ENCODE measurements at places on chromosomes 3 and 15.

DNA sequence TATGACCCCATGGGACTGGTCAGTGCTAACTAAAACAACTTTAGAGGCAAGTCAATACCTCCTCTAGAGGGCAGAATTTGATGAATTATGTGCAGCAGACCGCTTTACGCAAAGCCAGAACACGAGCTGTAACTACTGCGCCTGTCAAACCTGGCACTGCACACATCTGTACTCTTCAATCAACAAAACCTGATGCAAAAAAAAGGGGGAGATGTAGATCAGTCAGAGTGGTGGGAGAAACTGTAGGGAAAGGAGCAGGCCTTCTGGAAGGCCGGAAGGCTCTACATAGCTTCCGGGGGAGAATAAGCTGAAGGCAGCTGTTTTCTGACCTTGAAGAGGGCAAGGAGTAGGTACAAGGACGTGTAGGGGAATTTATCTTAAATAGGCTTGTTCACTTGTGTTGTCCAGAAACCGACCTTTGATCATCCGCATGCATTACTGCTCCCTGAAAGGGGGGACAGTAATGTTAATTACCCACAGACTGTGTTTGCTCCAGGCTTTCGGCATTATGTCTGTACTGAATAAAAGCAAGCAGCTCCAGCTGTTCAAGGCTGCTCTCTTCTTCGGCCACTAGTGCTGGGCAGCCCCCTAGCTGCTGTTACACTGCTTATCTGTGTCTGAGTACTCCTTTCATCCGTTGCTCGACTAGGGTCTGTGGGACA lies 41.0 kb downstream of the GPR160 start:
- no peak for DNase-seq

GRCh38 chr3:55327131-55327920 lies 159.8 kb downstream of the WNT5A start:
- no peak for DNase-seq

- no peak for DNase-seq
Observed at GRCh38 chr3:176174060-176174459, 1023.2 kb downstream of the TBL1XR1 start.

DNA sequence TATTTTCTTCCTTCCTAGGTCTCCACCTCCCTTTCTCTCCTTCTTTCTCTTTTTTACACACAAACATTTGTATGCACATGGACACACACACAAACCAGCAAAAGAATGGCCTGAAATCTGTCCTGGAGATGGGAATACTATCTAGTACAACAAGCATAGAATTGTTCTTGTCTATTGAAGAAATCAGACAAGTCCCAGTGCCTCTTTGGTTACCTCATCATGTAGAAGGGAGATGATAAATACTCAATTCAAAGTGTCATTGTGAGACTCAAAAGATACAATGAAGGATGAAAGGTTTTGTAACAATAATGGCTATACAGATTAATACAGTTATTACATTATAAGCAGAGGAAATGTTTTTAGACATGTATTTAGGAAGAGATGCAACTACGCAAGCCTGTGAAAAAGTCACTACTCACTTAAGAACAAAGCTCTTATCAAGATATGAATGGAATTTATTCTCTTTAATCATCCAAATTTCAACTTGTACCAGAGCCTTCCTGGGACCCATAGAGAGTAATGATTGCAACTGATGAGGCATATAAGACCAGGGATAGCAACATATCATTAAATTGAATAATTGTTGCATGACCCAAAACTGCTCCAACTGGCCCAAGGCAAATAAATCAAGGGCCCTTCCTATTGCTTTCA lies 43.2 kb downstream of the P3H2 start:
- no peak for DNase-seq

- no peak for DNase-seq
Observed at GRCh38 chr15:66508293-66508883, 3.3 kb downstream of the ZWILCH start.

DNA sequence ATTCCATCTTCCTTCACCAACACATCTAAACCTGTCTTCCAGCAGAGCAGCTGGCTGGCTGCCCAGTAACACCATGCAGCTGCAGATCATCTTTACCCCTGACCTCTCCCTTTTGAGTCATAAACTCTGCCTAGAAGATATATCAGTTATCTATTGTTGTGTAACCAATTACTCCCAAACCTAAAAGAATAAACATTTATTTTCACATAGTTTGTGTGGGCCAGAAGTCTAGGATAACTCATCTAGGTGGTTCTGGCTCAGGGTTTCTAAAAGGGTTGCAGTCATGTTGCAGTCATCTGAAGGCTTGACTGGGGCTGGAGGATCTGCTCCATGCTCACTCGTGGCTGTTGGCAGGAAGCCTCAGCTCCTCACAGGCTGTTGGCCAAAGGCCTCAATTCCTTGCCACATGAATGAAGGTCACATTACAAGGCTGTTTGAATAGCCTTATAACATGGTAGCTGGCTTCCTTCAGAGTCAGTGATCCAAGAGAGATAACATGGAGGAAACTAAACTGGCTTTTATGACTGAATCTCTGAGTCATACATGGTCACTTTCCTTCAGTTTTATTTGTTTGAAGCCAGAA lies 92.8 kb downstream of the GOLIM4 start:
- DNase-seq = peak; percentile 27

- DNase-seq = no peak
Observed at GRCh38 chr3:23706111-23706510, 99.6 kb upstream of the UBE2E1 start.

- DNase-seq = no peak
Observed at GRCh38 chr3:50339485-50340146, 1.0 kb downstream of the RASSF1 start.

DNA sequence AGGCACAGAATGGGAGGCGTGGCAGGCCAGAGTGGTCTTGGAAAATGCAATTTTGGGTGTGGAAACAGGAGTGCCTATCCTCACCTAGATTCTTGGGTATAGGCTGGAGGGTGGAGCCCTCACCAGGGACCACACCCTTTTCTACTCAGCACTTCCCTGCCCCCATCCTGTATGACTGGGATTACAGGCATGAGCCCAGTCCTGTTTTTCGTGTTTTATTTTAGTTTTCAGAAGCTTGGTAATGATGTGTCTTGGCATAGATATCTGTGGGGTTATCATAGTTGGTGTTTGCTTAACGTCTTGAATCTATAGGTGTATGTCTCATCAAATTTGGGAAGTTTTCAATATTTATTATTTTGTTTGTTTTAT lies 248.7 kb upstream of the CBLB start:
- no peak for DNase-seq

DNA sequence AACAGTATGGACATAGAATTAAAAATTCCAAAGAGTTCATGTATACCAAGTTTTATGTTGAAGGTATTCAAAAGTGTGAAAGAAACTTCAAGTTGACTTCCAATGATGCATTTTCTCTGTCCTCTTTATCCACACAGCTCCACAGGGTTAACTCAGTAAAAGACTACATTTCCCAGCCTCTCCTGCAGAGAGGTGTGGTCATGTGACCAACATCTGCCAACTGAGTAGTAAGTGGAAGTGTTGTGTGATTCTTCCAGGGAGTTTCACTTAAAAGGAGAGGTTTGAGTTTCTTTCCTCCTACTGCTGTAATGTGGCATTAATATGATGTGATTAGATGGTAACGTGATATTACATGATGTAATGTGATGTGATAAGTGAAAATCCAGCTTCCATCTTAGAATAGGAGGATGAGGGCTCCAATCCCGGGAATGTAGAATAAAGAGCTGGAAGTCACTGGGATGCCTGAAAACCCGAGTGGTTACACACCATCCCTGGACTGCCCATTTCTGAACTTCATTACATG lies 280.6 kb downstream of the ARRDC4 start:
- no peak for DNase-seq

DNA sequence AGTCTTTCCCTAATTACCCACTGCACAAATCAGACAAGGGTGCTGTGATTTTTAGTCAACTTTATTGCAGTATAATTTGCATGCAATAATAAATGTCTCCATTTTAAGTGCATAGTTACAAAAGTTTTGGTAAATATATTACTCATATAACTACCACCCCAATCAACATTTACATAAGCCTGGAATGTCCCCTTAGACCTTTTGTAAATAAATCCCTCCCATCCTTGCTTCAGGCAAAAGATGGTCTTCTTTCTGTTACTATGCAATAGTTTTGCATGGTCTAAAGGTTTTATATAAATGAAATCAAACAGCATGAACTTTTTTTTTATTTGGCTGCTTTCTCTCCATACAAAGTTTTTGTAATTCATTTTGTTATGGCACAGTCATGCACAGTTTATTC lies 235.4 kb downstream of the PYDC2 start:
- DNase-seq = no peak

GRCh38 chr15:85636351-85636750 lies 158.4 kb downstream of the KLHL25 start:
- no peak for DNase-seq

GRCh38 chr3:107612664-107613084 lies 89.9 kb downstream of the BBX start:
- no peak for DNase-seq

DNA sequence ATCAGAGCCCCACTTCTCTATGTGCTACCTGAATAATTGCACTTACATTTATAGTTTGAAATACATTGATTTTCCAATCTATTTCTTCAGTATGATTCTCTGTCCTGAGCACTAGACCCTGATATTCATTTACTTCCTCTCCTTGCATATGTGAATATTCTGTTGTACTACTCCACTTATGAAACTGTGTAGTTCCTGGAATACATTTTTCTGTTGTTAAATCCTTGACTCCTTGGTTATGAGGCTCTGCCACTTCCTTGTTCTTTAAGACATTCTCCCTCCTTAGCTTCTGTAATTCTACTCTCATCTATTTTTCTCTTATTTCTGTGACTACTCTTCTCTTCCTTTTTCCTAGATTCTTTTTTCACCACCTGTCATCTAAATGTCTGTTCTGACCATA lies 12.9 kb upstream of the MGA start:
- DNase-seq = no peak

- no peak for DNase-seq
Observed at GRCh38 chr3:72439321-72440183, 408.7 kb downstream of the SHQ1 start.

- DNase-seq = no peak
Observed at GRCh38 chr15:46344915-46345314, 710.1 kb downstream of the SQOR start.

DNA sequence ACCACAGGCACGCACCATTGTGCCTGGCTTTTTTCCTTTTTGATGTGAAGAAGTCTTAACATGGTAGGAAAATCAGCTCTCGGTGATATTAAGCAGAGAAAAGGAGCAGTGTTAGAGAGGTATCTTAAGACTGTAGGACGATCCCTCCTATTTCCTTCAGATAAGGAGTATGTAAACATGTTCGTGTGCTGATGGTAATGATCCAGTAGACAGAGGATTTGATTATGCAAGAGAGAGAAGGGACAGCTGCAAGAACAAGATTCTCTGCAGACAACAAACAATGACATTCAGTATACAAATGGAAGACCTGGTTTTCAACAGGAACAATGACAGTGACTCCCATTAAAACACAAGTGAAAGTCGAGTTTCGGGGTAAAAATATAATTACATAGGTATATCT lies 95.1 kb upstream of the MELTF start:
- DNase-seq = no peak

- DNase-seq = no peak
Observed at GRCh38 chr3:99111235-99111634, 209.7 kb upstream of the DCBLD2 start.

- DNase-seq = no peak
Observed at GRCh38 chr3:63807961-63808565, 11.0 kb upstream of the C3orf49 start.

DNA sequence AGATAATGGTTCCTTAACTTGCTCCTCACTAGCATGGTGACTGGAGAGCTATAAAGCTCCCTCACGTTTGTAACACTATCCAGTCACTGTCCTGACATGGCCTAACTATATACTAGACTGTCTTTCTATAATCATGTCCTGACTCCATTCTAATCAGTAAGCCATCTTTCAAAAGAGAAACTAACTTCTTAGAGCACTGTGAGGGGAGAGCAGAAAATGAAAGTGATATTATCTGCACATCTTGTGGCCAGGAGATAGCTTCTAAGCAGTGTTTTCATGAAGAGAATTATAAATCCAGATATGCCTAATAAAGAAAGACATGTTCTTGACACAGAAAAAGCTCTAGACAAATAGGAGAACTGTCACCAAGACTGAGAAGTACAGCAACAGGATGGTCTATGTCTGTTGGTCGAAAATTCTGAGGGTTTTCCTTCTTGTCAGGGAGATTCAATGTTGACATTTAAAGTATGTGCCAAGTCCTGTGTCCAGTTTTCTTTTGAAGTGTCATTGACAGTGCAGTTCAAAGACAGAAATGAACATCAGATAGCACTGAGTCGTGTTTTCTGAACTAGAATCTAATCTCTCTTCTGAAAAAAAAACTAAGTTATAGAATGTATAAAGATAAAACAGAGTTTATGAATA lies 230.6 kb upstream of the PEX5L start:
- DNase-seq = no peak

DNA sequence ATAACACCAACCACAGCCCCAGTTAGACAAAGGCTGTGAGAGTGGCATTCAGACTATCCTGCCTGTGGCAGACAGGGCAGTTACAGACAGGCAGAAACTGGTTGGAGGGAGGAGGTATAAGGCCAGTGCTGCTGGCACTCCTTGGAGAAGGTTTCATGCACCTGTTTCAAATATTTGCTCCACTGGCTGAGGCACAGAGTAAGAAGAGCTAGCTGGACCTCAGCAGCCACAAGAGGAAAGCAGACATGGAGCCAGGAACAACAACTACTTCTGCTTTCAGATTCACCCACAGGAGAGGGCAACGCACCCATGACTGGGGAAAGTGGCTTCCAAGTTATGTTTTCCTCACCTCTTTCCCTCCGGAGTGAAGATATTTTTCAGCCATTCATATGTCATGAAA lies 11.5 kb upstream of the PRKAR2A start:
- no peak for DNase-seq

- no peak for DNase-seq
Observed at GRCh38 chr3:1275495-1275894, 182.7 kb downstream of the CNTN6 start.

- no peak for DNase-seq
Observed at GRCh38 chr15:39597751-39598185, 16.9 kb downstream of the THBS1 start.

DNA sequence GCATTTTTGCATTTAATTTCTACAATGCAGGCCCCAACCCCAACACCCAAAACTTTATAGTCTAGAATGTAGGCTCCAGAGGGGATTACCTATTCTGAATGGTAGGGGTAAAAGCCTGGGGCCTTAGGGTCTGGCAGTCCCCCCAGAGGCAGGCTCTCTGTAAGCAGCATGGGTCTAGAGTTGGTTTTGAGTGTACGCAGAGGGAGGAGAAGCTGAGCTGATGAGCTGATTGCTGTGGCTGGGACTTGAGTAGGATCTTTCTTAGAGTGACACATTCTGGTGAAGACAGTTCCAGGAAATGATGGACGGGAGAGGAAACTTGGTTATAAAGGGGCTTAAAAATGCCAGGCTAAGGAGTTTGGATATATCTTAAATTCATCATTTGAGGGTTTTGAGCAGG lies 2.1 kb downstream of the LPP start:
- DNase-seq = no peak

DNA sequence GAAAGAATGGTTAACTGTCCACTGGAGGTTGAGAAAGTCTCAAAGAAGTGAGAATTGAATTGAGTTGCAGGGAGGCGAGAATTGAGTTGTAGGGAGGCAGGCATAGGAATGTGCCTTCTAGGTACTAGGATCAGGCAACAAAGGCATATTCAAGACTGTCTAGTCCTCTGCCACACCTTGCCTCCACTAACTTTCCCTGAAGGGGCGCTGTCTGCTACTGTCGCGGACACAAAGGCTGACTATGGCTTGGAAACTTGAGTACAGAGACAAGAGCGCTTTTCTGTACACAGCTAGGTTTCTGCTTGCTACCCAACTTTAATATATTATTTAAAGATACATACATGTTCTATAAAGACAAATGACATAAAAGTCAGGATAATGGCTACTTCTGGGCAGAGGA lies 10.4 kb upstream of the FBXL22 start:
- DNase-seq = no peak

- DNase-seq = peak; percentile 57
Observed at GRCh38 chr15:42736178-42736792, 643 bp downstream of the CDAN1 start.

All from femur (tissue), 1 donor.